Frontal cortex (tissue), 4 donors: ENCODE measurements at places on chromosomes 5 and 9.
A peak's percentile ranks its signal among the peaks of the same experiment; 100 is the strongest.

DNA sequence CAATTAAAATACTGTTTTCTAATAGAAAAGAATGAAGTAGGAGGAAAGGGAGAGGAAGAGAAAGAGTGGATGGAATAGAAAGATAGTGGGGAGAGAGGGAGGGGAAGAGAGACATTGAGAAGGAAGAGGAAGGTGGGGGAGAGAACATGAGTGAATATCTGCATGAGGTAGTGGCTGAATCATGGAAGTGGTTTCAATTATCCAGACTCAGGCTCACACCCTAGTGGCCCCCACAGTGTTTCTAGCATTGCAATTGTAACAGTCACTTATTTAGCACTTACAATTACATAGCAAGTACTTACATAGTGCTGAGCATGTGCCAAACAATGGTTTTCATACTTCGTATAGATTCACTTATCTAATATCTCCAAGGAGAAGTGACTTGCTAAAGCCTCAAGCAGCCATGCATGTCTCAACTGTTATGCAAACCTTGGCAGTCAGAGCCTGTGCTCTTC is 72.7 kb downstream of the CAST start:
- no peak for DNase-seq

- no peak for DNase-seq
Observed at GRCh38 chr9:126442636-126443035, 116.0 kb downstream of the MVB12B start.

- no peak for DNase-seq
Observed at GRCh38 chr9:86246752-86247161, 12.7 kb downstream of the C9orf153 start.

DNA sequence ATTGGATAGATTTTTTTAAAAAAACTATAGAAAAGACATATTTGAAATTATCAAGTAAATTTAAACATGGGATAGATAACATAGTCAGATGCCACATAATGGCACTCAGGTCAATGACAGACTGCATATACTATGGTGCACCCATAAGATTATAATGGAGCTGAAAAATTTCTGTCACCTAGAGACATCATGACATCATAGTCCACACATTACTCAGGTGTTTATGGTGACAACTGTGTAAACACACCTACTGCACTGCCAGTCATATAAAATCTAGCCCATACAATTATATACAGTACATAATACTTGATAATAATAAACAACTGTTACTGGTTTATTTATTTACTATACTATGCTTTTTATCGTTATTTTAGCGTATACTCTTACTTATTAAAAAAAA is 58.6 kb downstream of the CPLANE1 start:
- DNase-seq, result no peak

GRCh38 chr5:112290691-112291090 is 128.4 kb downstream of the EPB41L4A start:
- no peak for DNase-seq

GRCh38 chr9:75235632-75236031 is 147.3 kb downstream of the OSTF1 start:
- no peak for DNase-seq

DNA sequence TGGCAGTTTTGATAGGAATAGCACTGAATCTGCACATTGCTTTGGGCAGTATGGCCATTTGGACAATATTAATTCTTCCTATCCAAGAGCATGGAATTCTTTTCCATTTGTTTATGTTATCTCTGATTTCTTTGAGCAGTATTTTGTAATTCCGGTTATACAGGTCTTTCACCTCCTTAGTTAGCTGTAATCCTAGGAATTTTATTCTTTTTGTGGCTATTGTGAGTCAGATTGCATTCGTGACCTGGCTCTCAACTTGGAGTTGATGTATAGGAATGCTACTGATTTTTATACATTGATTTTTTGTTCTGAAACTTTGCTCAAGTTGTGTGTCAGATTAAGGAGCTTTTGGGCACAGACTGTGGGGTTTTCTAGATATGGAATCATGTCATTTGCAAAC is 24.0 kb downstream of the TMEM161B start:
- DNase-seq, result no peak

DNA sequence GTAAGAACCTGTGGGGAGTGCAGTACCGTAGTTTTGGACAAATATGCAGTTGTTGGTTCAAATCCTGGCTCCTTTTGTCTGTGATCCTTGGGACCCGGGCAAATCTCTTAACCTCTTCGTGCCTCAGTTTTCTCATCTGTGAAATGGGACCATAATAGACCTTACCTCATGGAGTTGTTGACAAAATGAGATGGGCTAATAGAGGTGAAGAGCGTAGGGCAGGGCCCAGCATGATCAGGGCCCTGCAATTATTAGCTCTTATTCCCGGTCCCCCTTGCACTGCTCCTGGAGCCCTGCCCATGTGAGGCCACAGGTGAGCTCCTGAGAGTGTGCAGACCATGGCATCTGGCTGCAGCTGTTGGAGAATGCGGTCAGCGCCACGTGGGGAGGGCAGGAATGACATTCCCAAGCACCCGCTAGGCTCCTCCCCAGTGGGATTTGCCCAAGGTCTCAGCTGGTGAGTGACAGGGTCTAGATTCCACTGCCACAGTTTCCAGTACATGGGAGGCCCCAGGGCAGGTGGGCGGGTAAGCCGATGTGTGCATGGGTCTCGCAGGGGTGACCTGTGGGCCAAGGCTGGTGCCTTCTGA is 41.0 kb downstream of the NEK6 start:
- no peak for DNase-seq

GRCh38 chr9:115945009-115945431 is 208.6 kb upstream of the PAPPA start:
- DNase-seq, result no peak

DNA sequence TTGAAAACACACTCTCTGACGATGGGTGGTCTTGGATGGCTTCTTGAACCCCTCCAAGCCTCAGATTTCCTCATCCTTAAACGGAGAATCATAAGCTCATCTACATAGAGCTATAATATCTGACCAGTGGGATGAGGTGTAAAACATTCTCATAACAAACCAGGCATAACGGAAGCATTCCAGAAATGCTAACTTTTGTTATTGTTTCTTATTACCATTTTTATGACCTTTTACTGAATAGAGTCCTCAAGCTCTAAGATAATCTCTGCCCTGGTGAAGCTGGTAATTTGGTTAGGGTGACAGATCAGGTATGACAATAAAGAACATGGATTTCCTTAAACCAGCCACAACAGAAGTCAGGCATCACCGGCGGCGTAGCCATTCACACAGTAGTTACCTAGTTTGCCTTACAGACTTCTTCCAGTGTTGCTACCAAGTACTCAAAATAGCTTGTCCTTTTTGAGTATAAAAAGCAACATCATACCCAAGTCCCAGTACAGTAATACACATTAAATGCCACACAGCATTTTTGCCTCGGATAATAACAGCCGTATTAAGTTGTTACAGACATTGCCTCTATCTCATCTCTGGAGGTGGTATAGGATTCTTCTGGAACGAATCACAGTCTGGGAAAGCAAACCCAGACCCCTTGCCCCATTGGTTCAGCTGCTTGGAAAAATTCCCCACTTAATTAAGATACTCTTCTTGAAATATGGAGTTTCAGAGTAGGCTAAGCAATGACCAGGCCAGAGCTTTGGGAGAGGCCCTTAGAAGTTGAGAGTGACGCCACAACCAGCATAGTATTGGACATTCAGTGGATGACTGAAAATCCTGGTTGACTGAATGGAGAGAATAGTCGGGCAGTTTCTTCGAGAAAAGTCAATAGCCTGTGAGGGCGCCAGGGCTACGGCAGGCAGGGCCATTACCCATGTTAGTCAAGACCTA is 252.5 kb downstream of the SLIT3 start:
- no peak for DNase-seq

DNA sequence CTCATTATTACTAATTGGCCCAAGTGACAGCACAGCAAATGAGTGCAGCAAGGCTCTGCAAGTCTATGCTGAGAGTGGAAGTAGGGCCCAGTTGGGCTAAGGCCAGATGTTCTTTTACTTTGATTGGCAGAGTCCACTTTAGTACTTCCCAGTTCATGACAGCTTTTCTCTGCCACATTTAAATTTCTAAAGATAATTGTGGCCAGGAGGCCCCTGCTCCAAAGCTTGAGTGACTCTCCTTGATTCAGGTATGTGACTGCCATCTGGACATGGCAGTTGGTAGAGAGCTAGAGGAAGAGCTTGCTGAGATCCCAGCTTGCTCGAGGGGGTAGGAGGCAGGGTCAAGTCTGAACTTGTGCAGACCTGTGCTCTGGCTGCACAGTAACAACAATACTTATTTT is 154.1 kb downstream of the CARTPT start:
- DNase-seq, result no peak

DNA sequence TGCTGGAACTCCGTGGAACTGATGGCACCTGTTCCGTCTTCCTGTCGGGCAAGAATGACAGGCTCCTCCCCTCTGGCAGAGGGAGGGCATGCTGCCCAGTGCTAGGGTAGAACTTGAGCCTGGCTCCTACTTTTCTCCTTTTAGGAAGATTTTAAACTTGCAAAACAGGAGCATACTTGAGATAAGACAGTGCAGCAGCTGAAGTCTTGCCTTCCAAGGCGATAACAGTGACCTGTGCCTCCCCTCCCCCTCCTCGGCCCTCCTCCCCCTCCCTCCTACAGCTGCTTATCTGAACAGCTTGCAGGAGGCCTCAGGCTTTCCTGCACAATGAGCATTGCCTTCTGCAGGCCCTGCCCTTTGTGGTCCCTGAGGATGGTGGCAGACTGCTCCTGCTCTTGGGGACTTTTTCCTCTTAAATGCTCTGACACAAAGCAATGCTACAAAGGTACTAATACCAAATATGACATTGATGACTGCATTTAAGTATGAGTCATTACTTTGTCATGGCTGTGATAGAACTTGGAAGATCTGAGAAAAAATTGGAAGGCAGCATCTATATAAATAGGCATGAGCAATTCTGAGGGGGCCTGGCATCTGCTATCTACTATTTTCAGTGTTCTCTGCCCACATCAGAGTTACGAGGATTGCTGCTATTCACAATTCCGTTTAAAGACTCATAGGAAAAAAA is 2.0 kb downstream of the GADD45G start:
- peak; percentile 31 for DNase-seq

DNA sequence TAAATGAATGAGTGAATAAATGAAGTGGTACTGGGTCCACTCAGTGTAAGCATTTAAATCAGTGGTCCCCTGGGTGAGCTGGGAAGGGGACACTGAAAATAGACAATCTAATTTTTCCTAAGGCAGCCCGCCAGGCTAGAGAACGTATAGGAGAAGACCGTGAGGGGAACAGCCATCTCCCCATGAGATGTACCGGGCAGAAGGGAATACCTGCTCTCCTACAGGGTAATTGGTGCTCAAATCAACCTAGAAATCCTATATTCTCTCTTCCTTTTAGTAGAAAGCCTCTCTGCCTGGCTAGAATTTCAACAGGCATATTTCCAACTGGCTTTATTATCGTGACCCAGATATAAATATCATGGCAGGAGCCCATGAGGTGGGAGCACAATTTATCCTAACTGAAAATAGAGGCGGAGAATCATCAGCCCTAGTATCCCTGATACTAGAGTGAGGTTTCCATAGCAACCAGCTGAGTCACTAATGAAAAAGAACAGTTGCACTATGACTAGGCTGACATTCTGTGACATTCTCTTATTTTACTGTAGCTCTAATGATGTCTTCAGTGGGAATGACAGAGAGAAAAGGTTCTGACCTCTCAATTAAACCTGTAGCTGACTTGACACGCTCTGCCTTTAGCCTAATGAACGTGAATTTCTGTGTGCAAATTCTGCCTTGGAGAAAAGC is 96.5 kb upstream of the CAST start:
- peak; percentile 11 for DNase-seq

DNA sequence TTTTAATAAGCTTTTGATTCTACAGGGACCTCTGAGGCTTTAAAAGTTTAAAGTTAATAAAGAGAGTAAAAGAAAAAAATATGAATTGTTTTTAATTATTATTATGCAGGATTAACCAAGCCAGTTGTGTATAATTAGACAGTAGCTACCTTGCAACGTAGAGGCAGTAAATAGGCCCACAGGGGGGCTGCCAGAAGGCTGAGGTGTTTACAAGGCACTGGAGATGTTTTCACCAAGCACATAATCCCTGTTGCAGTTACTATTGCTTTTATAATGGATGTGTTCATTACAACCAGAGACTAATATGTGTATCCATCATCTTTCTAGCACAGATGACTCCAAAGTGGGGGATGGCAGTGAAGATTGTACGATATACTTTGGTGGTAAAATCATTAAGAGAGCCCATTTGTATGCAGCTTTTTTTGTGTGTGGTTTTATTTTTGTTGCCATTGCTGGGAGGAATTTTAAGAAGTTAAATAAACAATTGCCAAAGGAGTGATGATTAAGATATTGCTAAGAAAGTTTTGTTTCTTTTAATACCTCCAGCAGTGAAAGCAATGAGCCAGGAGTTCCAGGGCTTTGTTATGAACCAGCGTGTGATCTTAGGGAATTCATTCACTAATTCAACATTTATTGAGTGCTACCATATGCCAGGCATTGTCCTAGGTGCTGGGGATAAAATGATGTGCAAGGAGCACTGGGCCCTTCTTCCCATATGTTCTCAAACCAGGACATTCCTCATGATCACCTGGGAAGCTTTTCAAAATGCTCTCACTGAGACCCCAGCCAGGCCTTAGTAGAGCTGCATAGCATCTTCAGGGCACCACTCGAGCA is 138.7 kb upstream of the EFNA5 start:
- DNase-seq, result no peak

DNA sequence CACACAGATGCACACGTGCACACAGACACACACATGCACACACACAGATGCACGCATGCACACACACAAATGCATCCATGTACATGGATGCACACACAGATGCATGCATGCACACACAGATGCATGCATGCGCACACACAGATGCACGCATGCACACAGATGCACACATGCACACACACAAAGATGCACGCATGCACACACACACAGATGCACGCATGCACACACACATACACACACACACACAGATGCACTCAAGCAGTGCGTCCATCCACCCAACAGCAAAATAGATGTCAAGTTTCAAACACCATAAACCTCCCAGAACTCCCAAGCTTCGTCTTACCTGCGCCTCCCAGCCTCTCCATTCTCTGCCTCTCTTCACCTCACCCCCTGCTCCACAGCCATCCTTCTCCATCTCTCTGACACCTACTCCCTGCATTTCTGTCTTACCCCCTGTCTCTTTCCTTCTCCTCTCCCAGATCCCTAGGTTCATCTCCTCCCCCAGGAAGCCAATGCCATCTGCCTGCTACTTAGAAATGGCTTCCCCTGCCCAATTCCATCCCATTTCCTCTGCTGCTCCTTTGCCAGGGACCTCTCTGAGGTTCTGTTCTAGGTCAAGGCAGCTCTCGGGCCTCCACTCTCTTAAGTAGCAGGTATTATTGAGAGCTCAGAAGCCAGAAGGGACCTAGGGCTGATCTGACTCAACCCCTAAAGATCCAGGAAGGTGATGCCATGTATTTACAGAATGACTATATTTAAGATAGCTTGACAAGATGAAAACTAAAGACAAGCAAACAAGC is 297.2 kb downstream of the MED10 start:
- DNase-seq, result no peak

GRCh38 chr9:111161015-111161415 is 122.7 kb upstream of the LPAR1 start:
- DNase-seq, result no peak

DNA sequence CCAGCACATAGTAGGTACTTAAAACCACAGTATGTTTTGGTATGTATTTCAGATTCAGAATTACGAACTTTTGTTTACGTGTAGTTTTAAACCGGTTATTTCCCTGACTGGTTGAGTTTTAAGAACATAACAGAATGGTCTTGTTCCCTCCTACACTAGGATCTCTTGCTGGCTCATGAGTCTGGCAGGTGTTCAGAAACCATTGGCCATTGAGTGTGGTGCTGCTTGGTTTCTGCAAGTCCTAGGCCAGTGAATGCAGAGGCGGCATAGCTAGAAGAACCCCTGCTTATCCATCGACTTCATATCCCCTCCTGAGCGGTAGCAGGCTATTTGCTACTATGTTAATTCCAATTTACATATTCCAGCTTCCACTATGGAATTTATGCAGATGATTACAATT is 65.6 kb downstream of the GPR21 start:
- DNase-seq, result no peak
